ENCODE measurements at places on chromosomes 3 and 15.

GRCh38 chr15:74845208-74845568, 2.2 kb upstream of the ULK3 start:
- no peak for DNase-seq

- no peak for DNase-seq
These were observed 348.5 kb upstream of the UMPS start for GRCh38 chr3:124381575-124382333.

DNA sequence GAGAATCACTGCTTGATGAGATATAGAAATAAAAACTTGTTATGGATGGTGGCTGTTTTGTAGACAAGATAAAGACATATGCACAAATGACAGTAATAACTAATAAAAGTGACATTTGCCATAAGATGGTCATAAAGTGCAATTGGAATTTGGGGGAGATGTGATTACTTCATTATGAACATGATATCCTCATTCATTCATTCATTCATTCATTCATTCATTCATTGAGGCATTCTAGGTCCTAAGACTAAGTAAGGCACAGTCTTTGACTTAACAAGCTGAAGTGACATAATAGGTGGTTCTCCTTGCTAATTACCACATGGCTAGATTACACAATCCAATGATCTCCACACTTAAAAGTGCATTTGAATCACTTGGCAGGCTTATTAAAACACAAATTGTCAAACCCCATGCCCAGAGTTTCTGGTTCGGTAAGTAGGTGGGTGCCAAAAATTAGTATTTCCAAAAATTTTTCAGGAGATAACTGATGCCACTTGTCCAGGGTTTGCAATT, 18.9 kb downstream of the RAP2B start:
- no peak for DNase-seq

DNA sequence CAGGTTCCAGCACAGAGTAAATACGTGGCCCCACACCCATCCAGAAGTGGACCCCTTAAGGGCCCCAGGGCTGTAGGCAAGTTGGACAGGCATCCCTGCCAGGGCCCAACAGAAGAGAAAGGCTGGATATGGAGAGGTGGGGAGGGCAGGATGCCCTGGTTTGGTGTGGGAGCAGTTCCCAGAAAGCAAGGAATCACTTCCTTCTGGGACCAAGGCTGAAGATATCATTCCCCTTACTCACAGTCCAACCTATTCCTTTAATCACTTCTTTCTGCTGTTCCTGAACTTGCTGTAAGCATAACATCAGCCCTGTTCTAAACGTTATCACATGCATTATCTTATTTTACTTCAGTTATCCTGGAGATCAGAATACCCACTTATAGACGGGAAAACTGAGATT, 6.1 kb upstream of the MESP2 start:
- DNase-seq: no peak

GRCh38 chr15:45606413-45606812, 19.2 kb downstream of the BLOC1S6 start:
- DNase-seq: no peak

GRCh38 chr3:114205541-114205940, 26.7 kb upstream of the DRD3 start:
- DNase-seq: no peak

GRCh38 chr3:182909318-182910040, 70.9 kb downstream of the DCUN1D1 start:
- no peak for DNase-seq

- DNase-seq: no peak
These were observed 313.1 kb downstream of the WDR72 start for GRCh38 chr15:53446376-53446775.

GRCh38 chr3:177916461-177916860, 619.8 kb upstream of the KCNMB2 start:
- no peak for DNase-seq

- no peak for DNase-seq
These were observed 292.0 kb downstream of the PLCL2 start for GRCh38 chr3:17176757-17177156.

DNA sequence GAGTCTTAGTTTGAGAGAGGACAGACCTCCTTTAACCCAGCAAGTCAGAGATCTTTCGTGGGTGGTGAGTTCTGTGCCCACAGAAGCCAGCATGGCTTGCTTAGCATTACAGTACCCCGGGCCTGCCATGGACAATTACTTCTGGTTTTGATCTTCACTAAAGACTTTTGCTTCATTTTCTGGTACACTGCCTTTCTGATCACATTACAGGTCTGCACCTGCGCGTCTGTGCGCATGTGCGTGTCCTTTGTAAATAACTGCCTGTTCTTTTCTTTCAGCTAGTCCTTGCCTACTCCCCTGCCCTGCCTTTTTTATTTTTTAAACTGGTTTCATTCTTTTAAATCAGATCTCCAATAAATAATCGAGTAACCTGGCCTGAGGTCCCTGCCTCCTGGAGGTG, 57.1 kb upstream of the CMTM8 start:
- DNase-seq: no peak

GRCh38 chr15:65762914-65763787, 28.9 kb downstream of the DENND4A start:
- no peak for DNase-seq

GRCh38 chr15:25065286-25065685, 110.5 kb downstream of the SNRPN start:
- no peak for DNase-seq

- DNase-seq: no peak
These were observed 7.1 kb upstream of the TMEM207 start for GRCh38 chr3:190456770-190457169.

GRCh38 chr3:186596568-186597287, 16.1 kb upstream of the AHSG start:
- DNase-seq: no peak

- DNase-seq: no peak
These were observed 570.1 kb upstream of the CBLB start for GRCh38 chr3:106438887-106439286.

GRCh38 chr3:135163701-135164100, 368.6 kb downstream of the EPHB1 start:
- no peak for DNase-seq

GRCh38 chr3:183394150-183394549, 34.3 kb downstream of the MCF2L2 start:
- no peak for DNase-seq

- DNase-seq: no peak
These were observed 2.3 kb upstream of the LMLN start for GRCh38 chr3:197957790-197958133.

DNA sequence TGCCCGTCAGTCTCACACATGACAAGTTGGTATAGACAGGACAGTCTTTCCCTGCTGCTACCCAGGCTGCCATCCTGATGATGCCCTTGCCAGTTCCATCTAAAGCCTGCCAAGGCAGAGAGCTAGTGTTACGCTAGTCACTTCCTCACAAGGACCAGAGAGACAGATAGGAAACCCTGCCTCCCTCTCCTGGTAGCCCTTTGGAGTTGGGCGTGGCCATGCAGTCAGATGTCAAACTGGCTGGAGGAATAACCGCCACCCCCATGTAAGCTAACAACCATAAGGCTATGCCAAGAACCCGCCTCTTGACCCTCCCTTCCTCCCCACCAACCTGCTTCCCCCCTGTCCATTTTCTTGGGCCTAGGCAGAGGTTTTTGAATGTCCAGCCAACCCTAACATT, 2.8 kb downstream of the TMEM115 start:
- no peak for DNase-seq

- DNase-seq: no peak
These were observed 247.3 kb upstream of the SUCLG2 start for GRCh38 chr3:67901681-67902080.

GRCh38 chr15:98844261-98844660, 163.3 kb downstream of the PGPEP1L start:
- DNase-seq: no peak

GRCh38 chr3:128845119-128845777, 34.2 kb upstream of the ACAD9 start:
- no peak for DNase-seq

GRCh38 chr15:29570948-29571791, 251.1 kb downstream of the TJP1 start:
- peak; percentile 51 for DNase-seq

GRCh38 chr3:139477710-139478640, 1.7 kb upstream of the RBP2 start:
- DNase-seq: no peak

DNA sequence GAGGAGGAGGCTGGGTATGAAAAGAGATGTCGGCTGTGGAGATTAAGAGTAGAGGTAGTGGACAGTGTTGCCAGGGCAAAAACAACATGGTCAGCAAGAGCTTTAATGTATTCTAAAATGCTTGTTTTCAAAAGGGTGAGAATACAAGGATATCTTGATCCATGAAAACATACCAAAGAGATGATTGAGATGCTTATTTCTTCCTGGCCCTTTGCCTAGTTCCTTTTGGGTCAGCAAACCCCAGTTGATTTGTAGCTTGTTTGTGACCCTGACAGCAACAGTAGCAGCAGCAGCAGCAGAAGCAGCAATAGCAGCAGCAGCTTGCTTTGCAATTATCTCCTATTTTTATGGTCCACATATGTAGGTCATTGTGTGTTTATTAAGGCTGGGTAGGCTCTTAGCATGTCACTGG, 337.3 kb downstream of the LPP start:
- DNase-seq: no peak

GRCh38 chr3:1072041-1072440, 20.8 kb upstream of the CNTN6 start:
- no peak for DNase-seq

DNA sequence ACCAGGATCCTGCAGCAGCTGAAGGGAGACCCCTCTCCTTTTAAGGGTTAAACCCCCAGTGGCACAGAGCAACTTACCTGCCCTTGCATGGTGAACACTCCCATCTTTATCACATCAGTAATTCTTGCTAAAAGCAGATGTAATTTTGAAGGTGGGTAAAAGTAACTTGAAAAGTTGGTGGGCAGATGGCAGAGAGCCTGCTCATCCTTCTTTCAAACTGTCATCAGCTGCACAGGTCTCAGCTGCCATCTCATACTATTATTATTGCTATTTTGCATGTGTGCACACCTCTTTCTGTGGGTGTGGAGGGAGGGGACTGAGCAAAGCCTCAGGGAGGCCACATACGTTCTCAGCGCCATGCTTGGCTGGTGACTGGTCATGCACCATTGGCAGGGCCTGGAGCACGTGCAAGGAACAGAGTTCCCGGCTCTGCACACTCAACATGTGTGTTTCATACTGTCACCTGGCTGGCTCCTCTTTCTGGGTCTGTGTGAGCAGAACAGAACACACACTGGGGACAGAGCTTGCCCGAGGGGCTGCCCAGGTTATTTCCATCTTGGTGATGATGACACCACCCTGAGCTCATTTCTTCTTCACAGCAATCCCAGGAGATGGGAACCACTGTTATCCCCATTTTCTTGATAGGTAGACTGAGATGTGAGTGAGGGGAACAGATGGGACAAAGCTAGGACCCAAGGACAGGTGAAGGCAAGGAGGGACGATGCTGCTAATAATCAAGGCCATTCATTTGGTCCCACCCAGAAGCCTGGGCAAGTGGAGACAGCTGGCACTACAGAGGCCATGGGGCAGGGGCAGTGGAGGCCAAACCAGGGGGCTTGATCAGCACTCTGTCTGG, 95.8 kb upstream of the KLF13 start:
- no peak for DNase-seq

GRCh38 chr15:42058791-42059190, 35.6 kb downstream of the PLA2G4D start:
- no peak for DNase-seq

DNA sequence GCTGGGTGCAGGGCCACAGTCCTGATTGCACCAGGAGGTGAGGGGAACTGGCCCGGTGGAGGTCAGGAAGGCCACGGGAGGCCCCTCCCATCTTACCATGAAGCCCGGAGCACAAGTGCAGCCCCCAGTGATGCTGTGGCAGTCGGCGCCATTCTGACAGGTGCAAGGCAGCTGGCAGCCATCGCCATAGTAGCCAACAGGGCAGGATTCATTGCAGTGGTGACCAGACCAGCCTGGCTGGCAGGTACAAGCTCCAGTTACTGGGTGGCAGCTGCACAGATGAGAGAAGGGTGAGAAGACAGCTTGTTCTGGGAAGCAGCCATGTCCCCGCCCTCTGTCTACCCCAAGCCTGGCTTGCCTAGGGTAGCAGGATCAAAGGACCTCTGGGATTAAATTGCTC, 88.2 kb downstream of the RAB11A start:
- no peak for DNase-seq

DNA sequence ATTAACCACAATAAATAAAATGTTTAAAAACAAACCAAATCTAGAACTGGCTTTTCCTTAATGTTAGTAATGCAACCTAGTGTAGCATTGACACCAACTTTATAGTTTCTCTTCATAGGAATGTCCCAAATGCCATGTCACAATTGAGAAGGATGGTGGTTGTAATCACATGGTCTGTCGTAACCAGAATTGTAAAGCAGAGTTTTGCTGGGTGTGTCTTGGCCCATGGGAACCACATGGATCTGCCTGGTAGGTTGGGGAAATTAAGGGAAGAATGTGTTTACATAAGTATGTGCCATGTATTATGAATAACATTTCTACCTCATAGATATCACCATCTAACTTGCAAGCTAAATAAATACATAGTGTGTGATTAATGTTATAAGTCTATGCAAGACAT, 84.4 kb upstream of the GOLGA6B start:
- no peak for DNase-seq

- DNase-seq: no peak
These were observed 19.4 kb upstream of the PTX3 start for GRCh38 chr3:157417247-157417646.
